ENCODE measurements at places on chromosomes 6 and 20. TPM values are rescaled to one million over a fixed set of nuclear protein-coding genes. Genes with fewer than 3 reads are reported as not detected.

GRCh38 chr20:36399969-36400545 lies 93.9 kb downstream of the DLGAP4 start:
- DNase-seq, result no peak

DNA sequence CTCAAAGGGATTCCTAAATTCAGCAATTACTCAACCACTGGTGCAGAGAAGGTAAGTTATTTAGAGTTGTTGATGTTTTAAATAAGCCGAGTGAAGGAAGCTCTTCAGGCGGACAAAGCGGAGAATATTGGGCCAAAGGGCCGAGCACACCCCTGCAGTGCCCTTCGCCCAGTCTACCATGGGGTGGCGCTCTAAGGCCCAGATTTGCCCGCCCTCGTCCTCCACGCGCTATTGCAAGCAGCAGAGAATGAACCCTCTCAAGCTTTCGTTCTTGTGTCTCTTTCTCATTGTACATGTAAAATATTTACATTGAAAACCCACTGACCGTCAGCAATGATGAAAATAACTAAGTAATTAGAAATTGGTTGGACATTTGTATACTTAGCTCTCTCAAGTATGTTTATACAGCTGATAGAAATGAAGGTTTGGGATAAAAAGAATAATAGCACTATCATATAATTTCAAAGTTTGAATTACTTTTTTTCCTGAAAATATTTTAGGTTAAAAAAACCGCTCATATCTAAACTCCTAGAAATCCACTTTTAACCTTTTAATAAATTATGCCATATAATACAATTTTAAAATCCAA lies 195.0 kb upstream of the CEP162 start:
- DNase-seq, result peak; percentile 37

DNA sequence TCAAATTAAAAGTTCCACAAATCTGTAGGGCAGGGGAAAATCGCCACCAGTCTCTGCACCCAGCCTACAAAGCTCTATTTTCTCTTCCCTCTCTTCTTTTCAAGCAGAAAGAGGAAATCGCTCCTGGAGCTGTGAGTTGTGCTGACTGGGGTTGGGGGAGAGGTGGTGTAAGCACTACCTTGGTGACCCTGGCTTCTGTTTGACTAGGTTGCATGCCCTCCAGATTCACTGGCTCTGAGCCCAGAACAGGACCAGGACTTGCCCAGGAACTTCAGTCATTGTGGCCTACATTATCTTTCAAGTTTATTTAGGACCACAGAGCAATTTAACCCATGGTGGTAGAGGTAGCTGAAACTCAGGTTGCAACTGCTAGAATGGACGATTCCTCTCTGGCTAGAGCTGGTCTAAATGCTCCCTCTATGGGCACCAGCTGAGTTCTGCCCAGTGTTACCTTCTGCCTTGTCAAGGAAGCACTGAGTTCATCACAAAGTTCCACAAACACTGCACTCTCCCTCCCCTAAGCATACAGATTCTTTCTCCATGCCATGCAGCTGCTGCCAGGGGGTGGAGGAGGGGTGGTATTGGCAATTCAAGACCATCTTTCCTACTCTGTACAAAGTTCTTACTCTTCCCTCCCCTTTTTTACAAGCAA lies 122.0 kb upstream of the BMP5 start:
- no peak for DNase-seq

DNA sequence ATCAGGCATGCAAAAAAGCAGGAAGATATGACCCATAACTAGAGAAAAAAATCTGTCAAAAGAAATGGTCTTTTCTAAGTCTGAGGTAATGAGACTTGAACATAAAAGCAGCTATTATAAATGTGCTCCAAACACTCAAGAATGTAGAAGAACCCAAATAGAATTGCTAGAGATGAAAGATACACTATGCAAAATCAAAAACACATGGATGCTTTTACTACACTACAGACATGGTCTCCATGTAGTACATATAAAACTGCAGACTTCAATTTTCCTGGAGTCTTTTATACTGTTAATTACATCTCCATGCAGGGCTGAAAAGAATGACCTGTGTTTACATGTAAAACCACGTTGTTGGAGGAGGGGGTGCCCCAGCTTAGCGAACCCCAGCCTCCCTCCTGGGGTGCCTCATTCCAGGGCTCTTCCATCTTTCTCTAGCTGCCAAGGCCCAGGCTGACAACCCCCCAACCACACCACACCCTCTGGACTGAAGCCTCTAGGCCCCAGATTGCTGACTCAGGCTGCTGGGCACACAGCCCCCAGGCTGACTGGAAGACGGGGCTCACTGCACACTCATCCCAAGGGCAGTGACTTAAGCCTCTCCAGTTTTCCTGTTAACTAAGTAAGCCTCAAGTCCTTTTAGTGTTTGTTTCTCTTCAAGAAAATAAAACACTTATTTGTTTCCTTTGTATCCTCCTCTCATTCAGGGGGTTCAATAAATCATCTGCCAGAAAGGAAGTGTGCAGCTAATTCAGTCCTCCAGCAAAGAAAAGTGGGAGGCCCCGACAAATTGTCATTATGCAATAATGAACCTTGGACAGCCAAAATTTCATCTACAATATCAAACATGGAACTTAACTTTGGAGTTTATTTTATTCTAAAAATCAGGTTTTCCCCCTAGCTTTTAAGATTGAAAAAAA lies 26.0 kb upstream of the PLAGL1 start:
- no peak for DNase-seq

DNA sequence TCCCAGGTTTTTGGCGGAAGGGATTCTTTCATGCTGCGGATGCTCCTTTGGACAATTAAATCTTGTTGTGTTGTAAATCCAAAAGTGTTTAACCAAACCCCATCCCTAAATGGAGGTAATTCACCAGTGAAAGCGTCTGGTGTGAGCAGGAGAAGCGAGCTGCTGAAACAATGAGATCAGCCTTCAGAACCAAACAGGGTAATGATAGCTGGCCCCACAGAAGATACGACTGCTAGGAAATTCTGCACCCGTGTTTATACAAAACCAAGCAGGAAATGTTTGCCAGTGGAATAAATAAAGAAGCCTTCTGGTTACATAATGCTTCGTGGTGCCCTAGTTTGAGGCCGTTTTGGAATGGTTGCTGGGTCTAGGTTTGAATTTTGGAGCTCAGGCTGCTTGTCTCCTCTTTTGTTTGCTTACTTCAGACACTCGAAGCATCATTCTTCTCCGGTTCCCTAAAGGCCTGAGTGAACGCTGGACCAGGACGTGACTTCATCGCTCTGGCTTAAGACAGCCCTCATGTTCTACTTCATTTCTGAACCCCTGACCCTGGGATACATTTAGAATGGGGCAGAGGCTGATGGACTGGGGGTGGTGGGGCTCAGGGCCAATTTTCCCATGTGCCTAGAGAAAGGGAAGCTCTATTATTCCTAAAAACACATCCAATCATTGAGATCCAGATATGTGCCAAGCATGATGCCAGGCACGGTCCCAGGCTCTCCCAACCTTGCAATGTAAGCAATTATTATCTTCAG lies 61.6 kb upstream of the JAG1 start:
- no peak for DNase-seq

The WFDC10A gene
- total RNA-seq, result not detected

The PBOV1 gene
- not detected for total RNA-seq

GRCh38 chr20:58709013-58709702 lies 16.6 kb downstream of the NPEPL1 start:
- DNase-seq, result no peak

DNA sequence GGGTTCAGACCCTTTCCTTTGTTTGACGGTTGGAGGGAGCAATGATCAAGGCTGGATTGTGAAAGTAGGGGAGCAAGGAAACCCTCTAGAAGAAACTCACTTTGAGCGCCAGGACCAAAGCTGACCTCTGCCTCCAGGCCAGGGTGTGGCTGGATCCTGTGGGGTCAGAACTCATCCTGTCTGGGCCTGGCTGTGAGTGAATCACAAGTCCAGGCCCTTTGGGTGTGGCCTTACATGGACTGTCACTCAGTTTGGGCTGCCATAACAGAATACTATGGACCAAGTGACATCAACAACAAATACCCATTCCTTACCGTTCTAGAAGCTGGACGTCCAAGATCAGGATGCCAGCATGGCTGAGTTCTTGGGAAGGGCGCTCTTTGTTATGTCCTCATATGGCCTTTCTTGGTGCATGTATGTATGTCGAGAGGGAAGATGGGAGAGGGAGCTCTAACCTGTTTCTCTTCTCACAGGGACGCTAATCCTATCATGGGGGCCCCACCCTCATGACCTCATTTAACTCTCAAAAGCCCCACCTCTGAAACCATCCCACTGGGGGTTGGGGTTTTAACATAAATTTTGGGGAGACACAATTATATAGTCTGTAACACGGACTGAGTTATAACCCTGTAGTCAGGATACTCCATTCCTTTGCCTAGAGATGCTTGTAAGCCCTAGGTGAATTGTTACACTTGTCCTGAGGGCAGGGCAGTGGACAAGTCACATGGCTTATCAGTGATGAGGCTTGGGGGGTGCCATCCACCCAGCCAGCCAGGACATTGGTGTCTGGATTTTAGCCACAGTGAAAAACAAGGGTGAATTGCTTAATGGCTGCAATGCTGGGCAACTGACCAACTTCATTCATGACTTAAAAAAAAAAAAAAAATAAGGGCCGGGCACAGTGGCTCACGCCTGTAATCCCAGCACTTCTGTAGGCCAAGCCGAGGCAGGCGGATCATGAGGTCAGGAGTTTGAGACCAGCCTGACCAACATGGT lies 80.0 kb downstream of the TRMT11 start:
- no peak for DNase-seq

DNA sequence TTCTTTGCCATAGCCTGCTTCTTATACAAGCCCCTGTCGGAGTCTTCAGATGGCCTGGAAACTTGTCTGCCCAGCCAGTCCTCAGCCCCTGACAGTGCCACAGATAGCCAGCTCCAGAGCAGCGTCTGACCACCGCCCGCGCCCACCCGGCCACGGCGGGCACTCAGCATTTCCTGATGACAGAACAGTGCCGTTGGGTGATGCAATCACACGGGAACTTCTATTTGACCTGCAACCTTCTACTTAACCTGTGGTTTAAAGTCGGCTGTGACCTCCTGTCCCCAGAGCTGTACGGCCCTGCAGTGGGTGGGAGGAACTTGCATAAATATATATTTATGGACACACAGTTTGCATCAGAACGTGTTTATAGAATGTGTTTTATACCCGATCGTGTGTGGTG lies 29.5 kb downstream of the SLCO4A1 start:
- no peak for DNase-seq

GRCh38 chr20:54305421-54305820 lies 97.5 kb downstream of the PFDN4 start:
- DNase-seq, result no peak

The PRR18 gene
- total RNA-seq, result 0.05 TPM

The ABHD16B gene
- not detected for total RNA-seq

The ZSCAN23 gene
- total RNA-seq, result 1.1 TPM

DNA sequence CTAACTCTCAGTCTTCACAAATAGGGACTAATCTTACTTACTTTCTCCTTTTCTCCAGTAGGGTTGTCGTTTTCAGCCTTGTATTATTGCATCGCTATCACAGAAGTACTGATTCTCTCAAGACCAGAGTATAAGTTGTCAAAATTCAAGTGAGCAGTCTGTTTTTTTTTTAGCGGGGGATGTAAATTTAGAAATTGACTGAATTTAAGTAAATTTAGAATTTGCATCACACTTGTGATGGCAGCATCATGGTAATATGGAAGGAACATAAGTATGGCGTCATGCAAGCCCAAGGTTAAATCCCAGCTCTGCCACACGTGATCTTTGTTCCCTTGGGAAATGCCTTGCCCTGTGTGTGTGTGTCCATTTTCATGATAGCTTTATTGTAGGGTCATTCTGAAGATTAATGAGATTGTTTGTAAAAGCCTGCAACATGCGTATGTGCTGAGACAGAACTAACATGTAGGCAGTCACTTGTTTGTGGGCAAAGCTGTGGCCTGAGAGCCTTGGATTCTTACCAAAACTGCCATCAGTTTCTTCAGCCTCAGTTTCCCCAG lies 52.8 kb upstream of the VSTM2L start:
- no peak for DNase-seq

- DNase-seq, result no peak
Measured at GRCh38 chr6:164150232-164150631, 735.7 kb downstream of the QKI start.

DNA sequence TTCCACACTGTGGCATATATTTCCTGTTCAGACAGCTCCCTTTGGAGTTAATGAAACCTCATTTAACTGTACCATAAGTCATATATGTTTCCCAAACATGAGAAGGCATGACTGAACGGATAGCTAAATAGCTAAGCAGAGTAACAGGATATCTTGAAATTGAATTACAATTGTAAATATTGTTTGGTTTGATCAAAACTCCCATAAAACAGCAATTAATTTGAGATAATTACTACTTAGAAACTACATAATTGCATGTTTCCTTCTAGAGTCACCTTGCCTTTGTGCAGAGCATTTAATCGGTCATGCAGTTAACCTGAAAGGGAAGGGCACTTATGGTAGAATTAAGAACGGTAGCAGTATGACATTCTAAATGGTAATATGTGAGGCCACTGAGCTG lies 179.0 kb upstream of the MAP3K7 start:
- no peak for DNase-seq

DNA sequence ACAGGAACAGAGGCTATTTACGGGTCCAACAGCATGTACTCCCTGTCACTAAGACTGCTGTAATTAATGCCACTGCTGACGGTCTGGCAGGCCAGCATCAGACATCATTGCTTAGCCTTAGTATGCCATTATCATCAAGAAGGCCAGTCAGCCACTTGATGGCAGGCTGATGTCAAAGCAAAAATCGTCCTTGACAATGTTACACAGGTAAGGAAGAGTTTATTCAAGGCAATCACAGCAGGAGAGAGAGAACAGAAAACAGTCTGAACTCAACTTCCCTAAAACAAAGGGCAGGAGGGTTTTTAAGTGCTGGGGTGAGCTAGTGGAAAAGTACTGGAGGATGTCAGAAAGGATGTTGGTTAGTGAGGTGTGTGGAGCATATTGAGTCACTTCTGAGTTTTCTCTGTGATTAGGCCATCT lies 25.1 kb downstream of the FKBP1C start:
- no peak for DNase-seq

GRCh38 chr6:111076024-111076695 lies 11.1 kb upstream of the SLC16A10 start:
- no peak for DNase-seq

DNA sequence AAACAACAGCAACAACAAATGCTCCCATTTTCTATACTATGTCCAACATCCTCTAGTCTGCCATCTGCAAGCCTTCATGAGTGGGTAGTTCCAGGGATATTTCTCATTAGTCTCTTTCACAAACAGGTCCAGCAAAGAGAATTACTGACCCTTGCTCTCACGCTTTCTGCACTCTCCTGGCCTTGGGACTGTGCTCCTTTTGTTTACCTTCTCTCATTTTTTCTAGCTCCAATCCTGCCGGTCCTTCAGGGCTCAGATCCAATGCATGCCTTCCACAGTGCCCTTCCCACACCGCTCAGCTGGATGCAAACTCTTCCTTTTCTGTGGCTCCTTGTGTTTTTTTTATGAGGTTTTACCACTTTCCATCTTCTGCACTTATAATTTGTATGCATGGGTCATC lies 47.2 kb downstream of the ADTRP start:
- DNase-seq, result no peak

GRCh38 chr6:136773473-136773796 lies 18.8 kb downstream of the MAP3K5 start:
- no peak for DNase-seq

- no peak for DNase-seq
Measured at GRCh38 chr6:117477988-117478852, 4.3 kb upstream of the DCBLD1 start.

GRCh38 chr6:4169028-4169789 lies 33.8 kb upstream of the ECI2 start:
- no peak for DNase-seq
